ENCODE measurements at places on chromosomes 13 and 19.
A peak's percentile ranks its signal among the peaks of the same experiment; 100 is the strongest.

- DNase-seq: no peak
Observed at GRCh38 chr19:16074488-16075365, 1.6 kb upstream of the TPM4 start.

- DNase-seq: peak; percentile 55
Observed at GRCh38 chr13:19862481-19863313, 752 bp downstream of the ZMYM5 start.

DNA sequence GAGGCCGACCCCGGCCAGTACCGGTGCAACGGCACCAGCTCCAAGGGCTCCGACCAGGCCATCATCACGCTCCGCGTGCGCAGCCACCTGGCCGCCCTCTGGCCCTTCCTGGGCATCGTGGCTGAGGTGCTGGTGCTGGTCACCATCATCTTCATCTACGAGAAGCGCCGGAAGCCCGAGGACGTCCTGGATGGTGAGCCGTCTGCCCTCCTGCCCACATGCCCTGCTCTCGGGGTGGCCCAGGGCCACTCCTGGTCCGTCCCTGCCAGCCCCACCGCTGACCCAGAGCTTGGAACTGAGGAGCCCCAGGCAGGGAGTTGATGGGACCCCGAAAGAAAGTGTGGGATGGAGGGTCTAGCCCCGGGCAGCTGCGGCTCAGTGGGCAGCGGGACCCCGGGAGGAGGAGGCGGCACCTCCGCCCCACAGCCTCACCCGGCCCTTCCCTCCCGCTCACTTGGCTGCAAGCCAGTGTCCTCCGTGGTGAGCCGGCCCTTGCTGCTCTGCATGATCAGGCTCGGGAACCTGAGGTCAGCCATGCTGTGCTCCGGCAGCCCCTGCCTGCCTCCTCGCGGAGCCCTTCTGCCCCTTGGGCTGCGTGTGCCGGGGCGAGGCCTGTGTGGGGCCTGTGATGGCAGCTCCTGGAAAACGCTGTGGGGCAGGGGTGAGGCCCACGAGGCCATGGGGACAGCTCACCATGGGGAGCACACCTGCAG is 8.1 kb upstream of the HCN2 start:
- DNase-seq: no peak

DNA sequence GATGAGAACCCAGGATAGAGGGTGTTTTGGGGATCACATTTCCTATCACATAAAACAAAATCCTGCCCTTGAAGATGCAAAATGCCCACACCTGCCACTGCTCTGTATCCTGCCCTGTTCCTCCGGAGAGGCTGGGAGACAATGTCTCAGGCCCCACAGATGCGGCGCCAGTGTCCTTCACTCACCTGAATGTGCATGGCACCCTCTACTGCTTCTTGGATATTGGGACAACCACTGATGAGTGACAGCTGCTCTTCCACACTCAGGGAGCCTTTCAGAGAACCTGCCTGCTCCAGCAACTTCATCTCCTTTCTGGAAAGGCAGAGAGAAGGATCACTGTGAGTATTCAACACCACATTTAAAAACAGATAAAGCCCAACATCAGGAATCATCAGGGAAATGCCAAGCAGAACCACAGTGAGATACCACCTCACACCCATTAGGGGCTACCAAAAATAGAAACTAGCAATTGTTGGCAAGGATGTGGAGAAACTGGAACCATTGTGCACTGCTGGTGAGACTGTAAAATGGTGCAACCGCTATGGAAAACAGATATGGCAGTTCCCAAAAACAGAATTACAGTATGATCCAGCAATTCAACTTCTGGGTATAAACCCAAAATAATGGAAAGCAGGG is 36.4 kb downstream of the CRYL1 start:
- DNase-seq: peak; percentile 71

DNA sequence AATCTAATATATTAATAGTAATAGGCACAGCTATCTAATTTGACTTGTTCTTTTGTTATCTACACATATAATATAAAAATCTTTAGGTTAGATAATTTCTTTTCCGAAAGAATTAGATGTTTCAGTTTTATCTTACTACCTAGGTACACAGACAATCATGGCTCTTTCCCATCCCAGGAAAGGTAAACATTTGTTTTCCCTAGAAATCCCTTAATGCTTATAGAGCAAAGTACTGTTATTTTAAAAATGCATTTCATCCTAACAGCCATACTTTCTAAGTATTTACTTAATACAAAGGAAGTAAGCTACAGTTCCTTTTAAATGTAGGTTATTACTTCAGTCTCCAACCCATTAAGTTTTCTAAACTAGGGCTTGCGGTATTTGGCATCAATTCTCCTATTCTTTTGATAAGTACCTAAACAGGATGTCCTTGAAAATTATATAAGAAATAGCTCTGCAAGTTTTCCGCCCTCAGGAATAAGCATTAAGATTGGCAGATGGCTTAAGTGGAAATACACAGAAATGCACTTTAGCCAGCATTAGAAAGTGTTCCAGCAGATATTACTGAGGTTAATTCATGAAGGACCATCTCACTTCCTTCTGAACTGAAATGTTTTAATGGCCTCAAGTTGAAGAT is 616.2 kb upstream of the SPRY2 start:
- DNase-seq: no peak

DNA sequence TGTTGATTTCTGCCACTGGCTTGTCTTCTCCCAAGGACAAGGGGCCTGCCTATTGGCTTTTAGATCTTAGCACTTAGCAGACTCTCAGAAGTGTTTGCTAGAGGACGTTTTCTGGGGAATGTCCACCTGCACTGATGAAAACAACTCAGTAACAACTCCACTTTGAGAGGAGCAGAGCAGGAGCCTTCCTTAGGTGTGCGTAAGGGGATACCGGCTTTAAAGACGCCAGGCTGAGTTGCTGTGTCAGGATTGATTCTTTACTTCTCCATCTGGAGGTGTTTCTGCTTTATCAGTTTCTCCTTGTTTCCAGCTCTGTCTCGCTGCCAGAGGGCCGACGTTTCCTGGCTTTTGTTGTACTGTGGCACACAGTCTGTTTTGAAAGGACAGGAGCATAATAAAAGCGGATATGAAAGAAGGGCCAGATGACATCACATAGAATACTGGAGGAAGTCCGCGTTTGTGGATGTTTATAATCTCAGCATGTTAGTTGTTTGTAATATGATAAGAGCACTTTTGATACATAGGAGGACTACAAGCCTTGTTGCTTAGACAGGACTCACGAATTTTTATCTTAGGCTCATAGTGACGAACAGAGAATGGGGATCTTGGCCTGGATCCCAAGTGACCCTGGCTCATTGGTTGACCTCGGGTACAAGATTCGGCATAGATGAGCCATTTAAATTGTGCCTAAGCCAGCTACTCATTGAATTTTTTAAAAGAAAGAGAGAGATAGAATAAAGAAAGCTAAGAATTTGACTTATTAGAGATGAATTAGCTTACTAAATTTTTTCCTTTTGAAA is 34.6 kb downstream of the COL4A2 start:
- no peak for DNase-seq

DNA sequence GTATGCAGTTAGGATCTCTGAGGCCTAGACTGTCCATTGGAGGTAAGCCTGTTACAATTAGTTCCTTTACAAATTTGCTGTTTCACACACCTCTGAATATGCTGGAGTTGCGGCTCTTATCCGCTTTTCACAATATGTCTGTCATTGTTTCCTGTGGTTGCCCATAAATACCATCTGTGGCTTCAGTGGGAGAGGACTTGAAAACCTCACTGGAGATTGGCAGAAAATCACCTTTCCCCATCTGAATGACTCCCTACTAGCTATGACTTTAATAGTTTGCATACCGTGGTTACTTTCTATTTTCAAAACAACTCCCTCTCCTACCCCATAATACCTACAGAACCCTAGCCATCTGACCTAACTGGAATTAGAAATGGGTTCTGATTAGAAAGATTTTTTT is 454.3 kb downstream of the PCDH17 start:
- no peak for DNase-seq

- DNase-seq: no peak
Observed at GRCh38 chr19:379796-380195, 29.2 kb downstream of the C2CD4C start.

GRCh38 chr19:34678421-34678820 is 943 bp downstream of the ZNF302 start:
- DNase-seq: no peak

DNA sequence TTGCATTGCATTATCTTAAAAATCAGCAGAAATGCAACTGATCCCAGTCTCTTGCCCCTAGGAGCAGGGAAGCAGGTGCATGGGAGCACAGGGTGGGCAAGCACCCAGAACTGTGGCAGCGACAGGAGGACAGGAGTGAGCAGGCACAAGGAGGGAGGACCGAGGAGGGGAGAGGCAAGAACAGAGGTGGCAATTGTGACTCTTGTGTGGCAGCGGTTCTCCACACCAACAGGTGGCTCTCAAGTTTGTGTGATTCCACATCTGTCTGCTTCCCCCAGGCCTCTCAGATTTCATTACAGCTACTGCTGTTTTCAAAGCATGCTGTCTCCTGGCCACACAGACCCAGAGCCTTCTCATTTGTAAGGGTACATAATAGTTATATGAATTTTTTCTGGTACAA is 108.5 kb downstream of the STK24 start:
- DNase-seq: no peak

DNA sequence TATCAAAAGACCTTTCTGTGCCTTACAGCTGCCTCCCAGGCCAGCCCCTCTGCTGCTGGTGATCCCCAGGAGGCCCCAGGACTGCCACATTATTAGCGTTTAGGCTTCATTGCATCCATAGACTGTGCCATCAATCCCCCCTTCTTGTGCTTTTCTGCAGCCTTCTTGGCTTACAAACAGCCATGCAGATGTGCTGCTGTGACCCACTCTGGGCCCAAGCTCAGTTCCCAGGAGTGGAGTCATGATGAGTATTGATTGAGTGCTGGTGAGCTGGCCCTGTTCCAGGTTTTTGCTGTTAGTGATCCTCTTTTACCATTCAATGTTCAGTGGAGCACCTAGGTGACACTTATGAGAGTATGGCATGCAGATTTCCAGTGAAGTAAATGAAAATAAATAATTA is 59.9 kb upstream of the SLAIN1 start:
- DNase-seq: no peak

GRCh38 chr19:19884583-19884982 is 16.2 kb upstream of the ZNF93 start:
- DNase-seq: no peak

GRCh38 chr13:46799139-46799538 is 2.2 kb upstream of the ESD start:
- no peak for DNase-seq

- peak; percentile 46 for DNase-seq
Observed at GRCh38 chr19:48393559-48394330, at the start of gene GRIN2D. Gene GRIN2D, plus strand, starts transcription at chr19:48393668. Its CDS starts 4,725 bp downstream, at chr19:48398393.

DNA sequence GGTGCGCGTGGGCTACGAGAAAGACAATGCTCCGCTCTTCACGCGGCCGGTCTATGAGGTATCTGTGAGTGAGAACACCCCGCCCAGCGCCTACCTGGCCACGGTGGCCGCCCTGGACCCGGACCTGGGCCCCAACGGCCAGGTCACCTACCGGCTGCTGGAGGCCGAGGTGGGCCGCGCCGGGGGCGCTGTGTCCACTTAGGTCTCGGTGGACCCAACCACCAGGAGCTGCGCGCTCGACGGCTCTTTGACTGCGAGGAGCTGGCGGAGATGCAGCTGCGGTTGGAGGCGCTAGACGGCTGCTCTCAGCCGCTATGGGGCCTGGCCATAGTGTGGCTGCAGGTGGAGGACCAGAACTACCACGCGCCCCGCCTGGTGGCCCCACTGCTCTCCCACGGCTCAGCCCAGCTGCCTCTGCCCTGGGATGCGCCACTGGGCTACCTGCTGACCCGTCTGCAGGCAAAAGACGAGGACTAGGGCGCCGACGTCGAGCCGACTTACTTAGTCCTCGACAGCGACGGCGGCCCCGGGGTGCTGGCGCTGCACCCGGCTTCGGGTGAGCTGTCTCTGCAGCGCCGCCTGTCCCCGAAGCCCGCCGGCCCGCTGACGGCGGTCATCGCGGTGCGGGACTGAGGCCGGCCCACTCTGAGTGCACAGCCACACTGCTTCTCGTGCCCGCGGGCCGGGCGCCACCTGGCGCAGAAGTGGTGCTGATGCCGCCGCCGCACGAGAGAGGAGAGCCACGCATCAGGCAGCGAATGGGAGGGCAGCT is 173.0 kb downstream of the OLFM4 start:
- no peak for DNase-seq

DNA sequence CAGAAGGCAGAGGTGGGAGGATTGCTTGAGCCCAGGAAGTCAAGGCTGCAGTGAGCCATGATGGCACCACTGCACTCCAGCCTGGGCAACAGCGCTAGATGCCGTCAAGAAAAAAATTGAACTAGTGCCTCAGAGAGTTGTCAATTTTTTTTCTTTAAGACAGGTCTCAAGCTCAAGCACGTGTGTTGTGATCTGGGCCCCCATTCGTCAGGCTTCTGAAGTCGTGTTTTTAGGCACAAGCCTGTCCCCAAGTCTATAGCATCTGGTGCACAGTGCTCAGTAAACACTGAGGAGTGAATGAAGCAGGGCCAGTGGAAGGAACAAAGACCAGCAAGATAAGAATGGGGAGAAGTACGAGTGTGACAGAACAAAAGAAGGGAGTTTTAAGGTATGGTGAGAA is 23.7 kb upstream of the LAMP1 start:
- no peak for DNase-seq
